ENCODE measurements at places on chromosomes 12 and 14. TPM values are rescaled to one million over a fixed set of nuclear protein-coding genes. Genes with fewer than 3 reads are reported as not detected.
A peak's percentile ranks its signal among the peaks of the same experiment; 100 is the strongest.

DNA sequence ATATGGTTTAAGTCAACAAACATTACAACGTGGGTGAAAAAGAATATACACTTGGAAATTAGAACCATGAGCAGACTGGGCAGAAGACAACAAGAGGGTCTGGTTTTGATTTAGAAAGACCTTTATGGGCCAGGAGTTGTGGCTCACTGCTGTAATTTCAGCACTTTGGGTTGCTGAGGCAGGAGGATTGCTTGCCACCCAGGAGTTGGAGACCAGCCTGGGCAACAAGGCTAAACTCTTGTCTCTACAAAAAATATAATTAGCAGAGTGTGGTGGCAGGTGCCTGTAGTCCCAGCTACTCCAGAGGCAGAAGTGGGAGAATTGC is 2.7 kb upstream of the NFKBIA start:
- DNase-seq: no peak

DNA sequence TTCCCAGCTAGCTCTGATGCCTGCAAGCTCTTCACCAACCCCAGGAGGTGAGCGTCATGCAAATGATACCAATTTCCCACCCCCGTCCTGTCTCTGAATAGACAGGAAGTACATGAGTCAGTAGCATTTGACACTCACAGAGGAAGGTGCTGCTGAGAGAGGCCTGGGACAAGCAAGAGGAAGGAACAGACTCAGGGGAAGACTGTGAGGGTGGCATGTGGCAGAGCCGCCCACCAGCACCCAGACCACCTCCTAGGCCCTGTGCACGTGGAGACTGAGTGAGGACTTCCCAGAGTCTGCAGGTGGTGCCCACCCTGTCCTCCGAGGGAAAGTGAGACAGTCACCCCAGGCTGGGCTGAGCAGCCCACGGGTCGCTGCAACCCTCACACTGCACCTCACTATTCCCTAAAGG is 199.5 kb upstream of the SFSWAP start:
- DNase-seq: peak; percentile 62

GRCh38 chr14:71523630-71524319 is 408.5 kb upstream of the RGS6 start:
- DNase-seq: no peak

- no peak for DNase-seq
Observed at GRCh38 chr14:74155749-74156148, 71.0 kb downstream of the LIN52 start.

DNA sequence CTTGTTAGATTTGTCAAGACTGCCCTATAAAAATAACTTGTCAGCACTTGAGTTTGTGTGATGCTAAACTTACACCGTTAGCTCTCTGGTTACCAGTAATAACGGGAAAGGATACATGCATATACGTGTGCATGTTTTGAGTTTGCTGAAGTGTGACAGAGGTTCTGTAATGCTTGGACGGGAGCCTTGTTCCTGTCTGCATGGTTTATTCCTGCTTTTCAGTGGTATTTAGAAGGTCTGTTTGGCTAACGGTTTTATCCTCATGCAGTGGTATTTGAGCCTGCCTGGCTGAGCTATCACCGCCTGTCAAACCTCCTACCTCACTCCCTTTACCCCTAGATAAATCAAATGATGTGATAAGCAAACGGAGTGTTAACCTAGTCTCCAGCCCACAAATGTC is 305.6 kb downstream of the GALC start:
- no peak for DNase-seq

- no peak for DNase-seq
Observed at GRCh38 chr14:28323366-28323765, 443.2 kb upstream of the FOXG1 start.

DNA sequence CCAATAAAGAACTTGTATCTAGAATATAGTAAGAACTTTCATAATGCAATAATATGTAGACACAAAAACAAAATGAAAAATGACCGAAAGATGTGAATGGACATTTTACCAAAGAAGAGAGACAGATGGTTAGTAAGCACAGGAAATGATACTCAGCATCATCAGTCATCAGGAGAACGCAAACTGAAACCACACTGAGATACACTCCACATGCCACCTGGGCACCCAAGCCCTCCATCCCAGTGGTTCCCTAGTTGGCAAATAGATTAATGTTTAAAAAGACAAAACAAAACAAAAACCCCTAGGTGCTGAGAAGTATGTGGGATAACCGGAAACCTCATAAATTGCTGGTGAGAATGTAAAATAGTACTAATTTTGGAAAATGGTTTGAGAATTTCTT is 26.8 kb upstream of the VPS33A start:
- no peak for DNase-seq

GRCh38 chr12:119808441-119808840 is 68.7 kb downstream of the CIT start:
- DNase-seq: no peak

DNA sequence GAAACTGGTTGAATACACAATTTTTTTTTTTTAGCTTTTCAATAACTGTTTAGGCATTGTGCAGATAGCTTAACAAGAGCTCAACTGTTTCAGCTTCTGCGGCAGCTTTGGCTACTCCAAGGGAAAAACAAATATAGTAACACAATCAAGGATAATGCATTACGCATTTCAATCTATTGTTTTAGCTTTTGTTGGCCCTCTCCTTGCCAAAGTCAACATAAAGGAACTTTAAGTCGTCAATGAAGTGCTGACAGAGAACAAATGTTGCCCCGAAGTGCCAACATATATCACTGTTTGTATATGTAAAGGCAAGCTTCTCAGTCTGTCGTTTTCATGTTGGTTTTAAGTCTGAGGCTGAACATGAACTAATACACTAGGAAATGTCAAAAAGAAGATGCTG is 1087.4 kb upstream of the FLRT2 start:
- DNase-seq: no peak

GRCh38 chr14:85565862-85566296 is 35.9 kb downstream of the FLRT2 start:
- DNase-seq: no peak

GRCh38 chr14:85917716-85918115 is 387.8 kb downstream of the FLRT2 start:
- DNase-seq: no peak

- no peak for DNase-seq
Observed at GRCh38 chr14:56057071-56057741, 61.0 kb upstream of the PELI2 start.

DNA sequence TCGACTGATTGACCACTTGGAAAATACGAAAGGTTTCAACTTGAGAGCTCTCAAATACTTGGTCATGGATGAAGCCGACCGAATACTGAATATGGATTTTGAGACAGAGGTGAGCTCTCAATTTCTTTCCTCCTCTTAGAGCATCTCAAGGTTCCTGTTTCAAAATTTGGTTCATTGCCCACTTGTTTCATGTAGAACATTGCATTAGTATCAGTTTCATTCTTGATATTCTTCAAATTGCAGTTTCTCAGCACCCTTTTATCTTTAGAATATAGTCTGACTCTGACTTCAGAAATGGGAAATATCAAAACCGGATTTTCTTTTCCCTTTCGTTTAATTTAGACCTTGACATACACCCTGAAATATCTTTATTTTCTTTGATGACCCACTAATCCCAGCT is 8.8 kb downstream of the DDX47 start:
- no peak for DNase-seq

- DNase-seq: no peak
Observed at GRCh38 chr12:84416626-84417025, 496.0 kb downstream of the SLC6A15 start.

- DNase-seq: no peak
Observed at GRCh38 chr12:48767047-48767446, 21.8 kb downstream of the ADCY6 start.

DNA sequence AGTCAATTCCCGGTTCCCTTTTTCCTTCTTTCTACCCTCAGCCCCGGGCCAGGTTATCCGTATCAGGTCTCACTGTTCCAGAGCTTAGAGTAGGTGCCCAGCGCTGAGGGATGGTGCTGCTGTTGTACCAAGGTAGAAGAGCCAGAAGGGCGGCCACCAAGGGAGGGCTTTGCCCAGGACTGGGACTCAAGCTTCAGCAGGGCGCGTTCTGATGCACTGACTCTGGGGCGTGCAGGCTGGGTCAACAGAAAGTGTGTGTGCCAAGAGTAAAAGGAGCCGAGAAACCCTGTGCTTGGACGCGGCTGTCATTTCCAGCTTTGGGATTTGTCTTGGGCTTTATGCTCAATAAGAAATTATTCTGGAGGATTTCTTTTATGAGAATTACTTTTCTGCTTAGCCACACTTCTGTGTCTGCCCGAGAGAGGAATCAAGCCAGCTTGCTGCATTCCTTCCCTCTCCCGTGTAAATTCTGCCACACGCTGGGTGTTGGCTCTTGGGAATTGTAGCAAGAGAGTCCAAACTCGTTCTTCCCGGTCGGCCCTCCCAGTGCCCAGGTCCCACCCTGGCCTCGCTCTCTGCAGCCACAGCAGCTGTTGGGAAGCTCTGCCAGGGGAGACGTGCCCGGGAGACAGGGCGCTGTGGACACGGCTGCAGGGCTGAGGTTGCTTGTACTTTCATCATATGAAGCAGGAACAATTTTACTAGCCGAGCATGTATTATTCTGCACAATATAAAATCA is 98.0 kb downstream of the FBXL14 start:
- no peak for DNase-seq

GRCh38 chr12:2290091-2290490 is 237.3 kb downstream of the CACNA1C start:
- no peak for DNase-seq

DNA sequence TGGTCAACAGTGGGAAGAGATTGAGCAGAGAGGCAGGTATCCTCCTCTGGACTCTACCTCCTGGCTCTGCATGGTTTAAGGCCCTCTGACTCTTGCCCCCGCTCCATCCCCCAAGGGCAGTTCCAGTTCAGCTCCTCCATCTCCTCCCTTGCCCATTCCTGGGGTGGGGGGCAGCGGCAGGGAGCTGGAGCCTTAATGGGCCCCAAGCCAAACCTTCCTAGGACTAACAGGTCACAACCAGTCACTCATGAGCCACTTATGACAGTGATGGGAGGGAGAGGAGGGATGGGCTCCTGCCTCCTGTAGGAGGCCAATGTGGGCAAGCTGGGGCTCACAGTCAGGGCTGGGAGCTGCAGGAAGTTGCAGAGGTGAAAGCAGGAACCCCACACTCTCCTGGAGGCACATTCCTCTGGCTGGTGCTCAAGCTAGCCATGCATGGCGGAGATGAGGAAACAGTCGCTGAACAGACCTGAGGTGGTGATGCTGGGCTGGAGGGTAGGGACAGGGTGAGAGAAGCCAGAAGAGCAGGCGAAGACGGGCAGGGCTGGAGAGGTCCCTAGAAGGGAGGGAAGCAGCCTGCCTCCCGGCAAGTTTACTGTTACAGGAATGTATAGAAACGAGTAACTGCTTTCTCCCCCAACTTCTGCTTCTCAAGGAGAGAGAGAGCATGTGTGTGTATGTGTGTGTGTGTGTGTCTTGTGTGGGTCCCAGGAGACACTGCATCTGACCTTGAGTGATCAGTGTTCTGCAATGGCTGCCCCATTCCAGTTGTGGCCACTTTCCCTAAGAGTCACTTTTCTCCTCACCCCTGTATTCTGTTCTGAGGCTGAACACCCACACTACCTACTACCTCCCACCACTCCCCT is 5.0 kb upstream of the RAPGEF3 start:
- DNase-seq: no peak

GRCh38 chr12:26821212-26821701 is 11.7 kb downstream of the ITPR2 start:
- no peak for DNase-seq

- DNase-seq: peak; percentile 96
Observed at GRCh38 chr12:53054112-53054878, 4.4 kb downstream of the TNS2 start.

DNA sequence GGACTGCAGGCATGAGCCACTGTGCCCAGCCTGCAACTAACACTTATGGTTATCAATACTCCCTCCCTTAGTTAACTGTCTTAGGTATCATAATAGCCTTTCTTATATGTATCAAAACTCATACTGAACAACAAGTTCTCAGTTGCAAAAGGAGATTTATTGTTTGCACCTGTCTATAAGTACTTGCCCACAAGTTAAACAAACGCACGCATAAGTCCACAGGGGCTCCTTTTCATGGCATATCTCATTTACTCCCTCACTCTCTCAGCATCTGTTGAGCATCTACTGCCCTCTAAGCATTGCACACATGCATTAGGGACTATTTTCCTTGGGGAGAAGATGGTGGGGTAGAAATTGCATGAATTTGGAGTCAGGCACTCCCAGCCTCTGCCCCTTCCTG is 46.7 kb upstream of the CORO1C start:
- no peak for DNase-seq

GRCh38 chr14:72774894-72775620 is 118.8 kb downstream of the DPF3 start:
- DNase-seq: no peak

DNA sequence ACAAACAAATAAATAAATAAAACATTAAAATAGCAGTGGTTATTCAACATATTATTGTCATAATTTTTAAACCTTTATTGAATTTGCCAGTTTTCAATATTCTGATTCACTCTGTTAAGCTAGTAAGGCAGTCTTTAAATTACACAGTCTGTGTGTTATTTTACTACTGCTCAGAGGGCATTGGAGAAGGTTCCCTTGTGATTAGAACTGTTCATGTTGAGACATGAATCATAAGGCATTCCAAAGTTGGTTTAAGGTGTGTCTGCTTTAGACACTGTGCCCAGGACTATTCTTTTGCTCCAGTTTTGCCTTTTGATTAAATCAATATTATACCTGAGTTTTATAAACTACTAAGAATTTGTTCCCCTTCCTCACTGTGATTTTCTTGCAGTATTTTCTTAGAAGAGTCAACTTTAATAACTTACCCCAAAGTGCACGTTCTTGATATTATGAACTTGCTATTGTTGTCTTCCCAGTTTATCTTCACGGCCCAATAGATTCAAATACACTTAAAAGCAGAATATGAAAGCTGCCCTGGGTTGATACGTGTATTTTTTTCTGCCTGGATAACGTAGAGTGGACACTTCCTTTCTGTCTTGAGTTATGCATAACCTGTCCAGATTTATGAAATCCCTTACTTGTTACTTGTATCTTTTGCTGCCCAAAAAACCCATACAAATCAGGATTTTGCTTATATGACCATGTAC is 105.3 kb upstream of the BCAT1 start:
- no peak for DNase-seq

DNA sequence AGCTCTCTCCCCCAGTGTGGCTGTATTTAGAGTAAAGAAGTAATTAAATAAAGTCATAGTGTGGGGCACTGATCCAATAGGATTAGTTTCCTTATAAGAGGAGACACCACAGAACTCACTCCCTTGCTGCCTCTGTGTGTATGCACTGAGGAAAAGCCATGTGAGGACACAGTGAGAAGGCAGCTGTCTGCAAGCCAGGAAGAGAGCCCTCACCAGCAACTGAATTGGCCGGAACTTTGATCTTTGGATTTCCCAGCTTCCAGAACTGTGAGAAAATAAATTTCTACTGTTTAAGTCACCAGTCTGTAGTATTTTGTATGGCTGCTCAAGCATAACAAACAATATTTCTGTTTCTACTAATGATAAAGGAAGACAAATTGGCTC is 368.7 kb upstream of the PRICKLE1 start:
- DNase-seq: no peak

The PIP4K2C gene
- total RNA-seq: 36.0 TPM

The DNAAF2 gene
- 9.8 TPM for total RNA-seq

The SERPINA5 gene
- not detected for total RNA-seq

The TAS2R8 gene
- total RNA-seq: not detected

The SIX1 gene
- total RNA-seq: not detected

All from CD4-positive, alpha-beta memory T cell (primary cell).